CD4-positive, alpha-beta memory T cell (primary cell): ENCODE measurements at places on chromosomes 2 and 18.

DNA sequence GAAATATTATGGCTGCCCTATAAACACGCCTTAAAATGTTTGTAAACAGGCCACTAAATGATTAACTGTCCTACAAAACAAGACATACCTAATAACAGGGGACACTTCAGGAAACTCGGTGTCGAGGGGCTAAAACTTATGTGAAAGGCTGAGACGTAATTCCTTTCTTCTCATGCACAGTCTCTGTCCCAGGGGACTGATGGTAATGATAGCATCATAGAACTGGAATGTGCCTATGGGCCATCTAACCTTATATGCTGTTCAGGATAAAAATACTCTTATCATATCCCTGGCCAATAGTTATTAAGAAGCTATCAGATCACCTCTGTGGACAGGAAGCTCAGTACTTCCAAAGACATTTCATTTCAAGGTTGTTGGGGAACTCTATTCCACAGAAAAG is 252.6 kb upstream of the RASGRP3 start:
- DNase-seq, result no peak
- no peaks in the 10 kb centered on the region for H3K27me3 ChIP-seq
- H3K36me3 ChIP-seq, result no peaks in the 10 kb centered on the region
- no peak overlapping the region for H3K27ac ChIP-seq
- no peak overlapping the region for H3K4me3 ChIP-seq

- H3K27me3 ChIP-seq, result no peaks in the 10 kb centered on the region
- no peaks in the 10 kb centered on the region for H3K4me1 ChIP-seq
- H3K4me3 ChIP-seq, result no peak overlapping the region
- no peak overlapping the region for H3K27ac ChIP-seq
- H3K36me3 ChIP-seq, result no peaks in the 10 kb centered on the region
- no peak for DNase-seq
Measured at GRCh38 chr2:12665334-12665733, 51.4 kb upstream of the TRIB2 start.

DNA sequence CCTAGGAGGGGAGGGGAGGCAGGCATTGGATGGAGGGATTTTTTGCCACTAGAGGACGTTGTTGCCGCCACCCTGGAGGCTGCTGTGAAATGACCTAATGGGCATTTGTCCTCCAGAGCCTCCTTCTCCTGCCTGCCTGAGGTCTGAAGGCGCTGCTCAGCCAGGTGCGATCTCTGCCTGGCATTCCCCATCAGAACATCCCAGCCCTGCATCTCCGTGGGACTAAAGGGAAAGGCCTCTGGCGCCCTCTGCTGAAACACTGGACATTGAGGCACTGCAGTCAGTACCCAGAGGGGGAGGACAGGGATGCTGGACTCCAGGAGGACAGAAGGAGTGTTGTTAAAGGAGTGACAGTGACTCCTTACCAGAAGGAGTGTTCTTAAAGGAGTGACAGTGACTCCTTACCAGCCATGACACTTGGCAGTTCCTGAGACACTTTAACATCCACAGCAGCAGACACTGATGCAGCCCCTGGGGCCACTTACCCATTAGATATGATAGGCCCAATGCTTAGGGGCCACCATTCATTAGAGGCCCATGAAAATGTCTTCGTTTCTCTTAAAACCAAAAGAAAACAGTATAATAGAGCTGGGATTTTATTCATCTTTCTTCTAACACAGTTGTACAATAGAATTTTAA is 17.0 kb downstream of the THNSL2 start:
- no peaks in the 10 kb centered on the region for H3K36me3 ChIP-seq
- no peak for DNase-seq
- H3K4me3 ChIP-seq, result no peak overlapping the region
- no peak overlapping the region for H3K27ac ChIP-seq

GRCh38 chr2:224171226-224171625 is 132.1 kb upstream of the SERPINE2 start:
- no peak overlapping the region for H3K4me3 ChIP-seq
- no peaks in the 10 kb centered on the region for H3K27me3 ChIP-seq
- H3K4me1 ChIP-seq, result no peaks in the 10 kb centered on the region
- no peaks in the 10 kb centered on the region for H3K36me3 ChIP-seq

GRCh38 chr2:18549083-18549482 is 11.4 kb downstream of the RDH14 start:
- peaks cover 11% of the 10 kb centered on the region for H3K4me1 ChIP-seq
- no peak overlapping the region for H3K27ac ChIP-seq
- H3K4me3 ChIP-seq, result no peak overlapping the region
- no peaks in the 10 kb centered on the region for H3K27me3 ChIP-seq
- no peak for DNase-seq

- no peak for DNase-seq
- no peak overlapping the region for H3K27ac ChIP-seq
- no peaks in the 10 kb centered on the region for H3K36me3 ChIP-seq
Measured at GRCh38 chr2:100230754-100231153, 88.4 kb upstream of the AFF3 start.

- no peak overlapping the region for H3K4me3 ChIP-seq
- no peak overlapping the region for H3K27ac ChIP-seq
- no peaks in the 10 kb centered on the region for H3K27me3 ChIP-seq
- H3K36me3 ChIP-seq, result no peaks in the 10 kb centered on the region
- H3K4me1 ChIP-seq, result no peaks in the 10 kb centered on the region
Measured at GRCh38 chr2:7133521-7133920, 216.3 kb downstream of the RNF144A start.

- H3K4me3 ChIP-seq, result no peak overlapping the region
- H3K27me3 ChIP-seq, result no peaks in the 10 kb centered on the region
- H3K4me1 ChIP-seq, result peaks cover 8% of the 10 kb centered on the region
- H3K36me3 ChIP-seq, result no peaks in the 10 kb centered on the region
Measured at GRCh38 chr2:216392945-216393840, 19.1 kb upstream of the SMARCAL1 start.

GRCh38 chr2:60529136-60529784 is 24.2 kb downstream of the BCL11A start:
- no peaks in the 10 kb centered on the region for H3K4me1 ChIP-seq
- DNase-seq, result no peak
- no peaks in the 10 kb centered on the region for H3K36me3 ChIP-seq

DNA sequence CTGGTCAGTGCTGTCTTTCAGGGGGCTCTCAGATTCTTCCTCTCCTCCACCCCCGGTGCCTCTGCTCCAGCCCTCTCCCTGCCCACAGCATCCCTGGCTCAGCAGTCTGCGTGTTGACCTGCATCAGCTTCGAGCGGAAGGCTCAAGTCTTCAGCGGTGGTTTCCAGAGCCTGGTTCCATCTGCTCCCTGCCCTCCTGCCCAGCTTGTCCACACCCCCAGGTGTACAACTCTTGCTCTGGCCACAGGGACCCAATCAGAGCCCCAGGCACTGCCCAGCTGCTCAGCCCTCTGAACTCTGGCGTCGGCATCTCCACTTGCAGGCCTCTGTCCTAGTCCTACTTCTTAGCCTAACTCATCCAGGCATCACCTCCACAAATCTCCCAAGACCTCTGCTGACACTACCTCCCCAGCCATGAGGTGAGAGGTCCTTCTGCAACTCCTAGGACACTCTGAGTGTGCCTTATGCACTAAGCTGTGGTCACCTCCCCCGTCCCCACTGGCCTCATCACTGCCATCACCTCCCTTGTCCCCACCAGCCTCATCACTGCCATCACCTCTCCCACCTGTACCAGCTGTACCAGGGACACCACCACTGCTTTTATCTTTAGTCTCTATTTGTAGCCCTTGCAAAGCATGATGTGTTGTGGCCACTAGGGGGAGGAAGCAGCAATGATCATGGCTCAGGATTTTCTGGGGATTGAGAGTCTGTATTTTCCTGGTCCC is 60.9 kb downstream of the EDAR start:
- H3K4me1 ChIP-seq, result peaks cover 7% of the 10 kb centered on the region
- H3K27me3 ChIP-seq, result no peaks in the 10 kb centered on the region
- H3K36me3 ChIP-seq, result no peaks in the 10 kb centered on the region
- no peak overlapping the region for H3K4me3 ChIP-seq
- H3K27ac ChIP-seq, result no peak overlapping the region

DNA sequence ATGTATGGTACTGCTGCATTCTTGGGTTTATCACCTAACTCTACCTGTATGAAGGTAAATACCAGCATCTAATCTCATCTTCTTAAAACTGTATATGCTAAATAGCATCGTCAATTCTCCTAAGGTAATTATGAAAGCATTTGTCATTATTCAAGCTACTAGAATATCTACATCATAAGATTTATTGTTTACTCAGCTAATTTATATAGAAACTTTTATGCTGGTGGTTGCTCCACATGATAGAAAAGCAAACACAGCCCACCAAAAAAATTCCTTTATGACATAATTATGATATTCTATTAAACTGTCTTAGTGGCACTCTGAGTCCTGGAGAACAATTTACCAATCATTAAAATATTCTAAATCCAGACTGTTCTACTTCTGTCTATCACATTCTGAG is 1226.1 kb upstream of the NRXN1 start:
- H3K27me3 ChIP-seq, result no peaks in the 10 kb centered on the region
- no peak overlapping the region for H3K4me3 ChIP-seq
- H3K4me1 ChIP-seq, result no peaks in the 10 kb centered on the region
- no peaks in the 10 kb centered on the region for H3K36me3 ChIP-seq
- no peak for DNase-seq
- H3K27ac ChIP-seq, result no peak overlapping the region

DNA sequence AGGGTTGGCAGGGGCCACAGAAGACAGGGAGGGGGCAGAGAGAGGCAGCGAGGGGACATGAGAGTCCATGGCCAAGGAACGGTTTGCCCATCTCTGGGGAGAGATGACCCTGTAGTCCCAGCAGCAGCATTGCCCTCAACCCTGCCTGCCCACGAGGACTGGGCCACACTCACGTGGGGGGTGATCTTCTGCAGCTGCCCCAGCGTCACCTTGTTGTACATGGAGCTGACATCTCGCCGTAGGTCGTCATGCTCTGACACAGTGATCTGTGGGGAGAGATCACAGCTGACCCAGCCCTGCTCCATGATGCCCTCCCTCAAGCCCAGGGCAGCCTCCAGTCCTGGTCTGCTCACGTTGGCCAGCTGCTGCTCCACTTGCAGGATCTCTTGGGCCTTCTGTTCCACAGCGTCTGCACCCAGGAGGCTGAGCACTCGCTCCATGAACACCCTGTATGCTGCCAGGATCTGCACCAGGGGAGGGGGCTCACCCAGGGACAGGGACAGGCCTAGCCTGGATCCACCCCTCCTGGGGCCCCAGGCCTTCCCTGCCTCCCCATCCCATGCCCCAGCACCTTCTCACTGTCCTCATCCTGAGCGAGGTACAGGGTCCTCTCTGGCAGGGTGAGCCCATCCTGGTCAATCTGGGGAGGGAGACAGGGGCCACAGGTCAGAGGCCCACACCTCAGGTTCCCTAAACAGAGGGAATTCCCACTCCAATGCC is 2.8 kb downstream of the ECEL1 start:
- no peak overlapping the region for H3K27ac ChIP-seq

GRCh38 chr18:54679318-54680149 is 88.5 kb downstream of the DYNAP start:
- H3K27me3 ChIP-seq, result no peaks in the 10 kb centered on the region
- H3K36me3 ChIP-seq, result no peaks in the 10 kb centered on the region
- no peak overlapping the region for H3K4me3 ChIP-seq
- H3K27ac ChIP-seq, result no peak overlapping the region
- DNase-seq, result peak; percentile 19

GRCh38 chr2:46187112-46187618 is 110.0 kb upstream of the EPAS1 start:
- H3K4me3 ChIP-seq, result no peak overlapping the region
- H3K27ac ChIP-seq, result no peak overlapping the region
- no peaks in the 10 kb centered on the region for H3K36me3 ChIP-seq
- peaks cover 8% of the 10 kb centered on the region for H3K4me1 ChIP-seq

DNA sequence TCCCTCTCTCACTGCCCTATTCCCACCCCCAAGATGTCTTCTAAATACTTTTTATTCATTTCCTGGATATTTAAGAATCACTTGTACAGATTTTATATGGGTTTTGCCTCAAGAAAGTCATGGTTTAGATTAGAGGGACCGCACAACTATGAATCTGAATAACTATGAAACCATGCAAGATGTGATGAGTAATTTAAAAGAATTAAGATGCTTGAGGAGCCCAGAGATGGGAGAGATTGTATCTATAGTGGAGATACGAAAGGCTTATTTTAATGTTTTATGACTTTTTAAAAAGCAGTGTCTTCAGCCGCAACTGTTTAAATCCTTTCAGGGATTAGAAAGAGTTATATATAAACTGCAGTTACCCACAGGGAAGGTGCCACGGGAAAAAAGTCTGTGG is 324.1 kb downstream of the LPIN1 start:
- H3K36me3 ChIP-seq, result no peaks in the 10 kb centered on the region
- no peak overlapping the region for H3K27ac ChIP-seq
- H3K4me1 ChIP-seq, result peaks cover 4% of the 10 kb centered on the region

DNA sequence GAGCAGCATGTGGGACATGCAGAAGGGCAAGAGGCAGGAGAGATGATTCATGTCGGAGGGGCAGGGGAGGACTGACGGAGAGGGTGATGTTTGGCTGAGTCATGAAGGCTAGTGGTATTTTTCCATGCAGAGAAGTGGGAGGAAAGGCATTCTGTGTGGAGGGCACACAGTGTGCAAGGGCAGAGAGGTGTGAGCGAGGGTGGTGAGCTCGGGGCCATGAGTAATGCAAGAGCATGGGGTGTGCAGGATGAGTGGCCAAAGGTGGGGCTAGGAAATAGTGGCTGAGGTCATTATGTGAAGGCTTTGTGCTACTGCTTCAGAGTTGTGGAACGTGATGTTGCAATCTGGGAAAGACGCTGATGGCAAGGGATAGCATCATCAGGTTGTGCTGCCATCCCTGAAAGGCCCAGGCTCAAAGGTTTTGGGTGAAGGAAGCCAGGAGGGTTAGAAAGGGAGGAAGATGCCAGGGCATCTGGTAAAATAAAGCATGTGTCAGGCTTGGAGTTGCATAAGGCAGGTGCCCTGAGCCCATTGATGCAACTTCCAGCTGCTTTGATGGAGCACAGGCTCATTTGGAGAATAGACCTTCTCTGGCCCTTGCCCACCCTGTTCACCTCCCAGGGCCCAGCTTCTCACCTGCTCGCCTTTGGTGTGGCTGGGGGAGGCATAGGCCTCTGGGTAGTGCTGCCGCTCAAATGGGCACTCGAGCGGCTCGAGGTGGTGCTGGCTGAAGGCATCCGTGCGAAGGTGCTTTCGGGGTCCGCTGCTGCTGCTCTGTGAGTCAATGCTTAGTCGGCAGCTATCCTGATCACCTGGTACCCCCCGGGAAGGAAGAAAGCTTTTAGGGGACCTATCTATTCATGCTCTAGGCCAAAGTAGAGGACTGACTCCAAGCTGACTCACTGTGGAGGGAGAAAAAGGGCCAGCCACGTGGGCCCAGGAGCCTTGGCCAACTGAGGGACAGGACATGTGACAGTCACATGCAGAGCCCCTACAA is 37.5 kb downstream of the PAX8 start:
- H3K4me1 ChIP-seq, result peaks cover 6% of the 10 kb centered on the region
- H3K4me3 ChIP-seq, result no peak overlapping the region
- no peaks in the 10 kb centered on the region for H3K36me3 ChIP-seq
- H3K27me3 ChIP-seq, result no peaks in the 10 kb centered on the region
- DNase-seq, result no peak
